ELR (cell line): ENCODE measurements at places on chromosomes 3 and 15.
A peak's percentile ranks its signal among the peaks of the same experiment; 100 is the strongest.

DNA sequence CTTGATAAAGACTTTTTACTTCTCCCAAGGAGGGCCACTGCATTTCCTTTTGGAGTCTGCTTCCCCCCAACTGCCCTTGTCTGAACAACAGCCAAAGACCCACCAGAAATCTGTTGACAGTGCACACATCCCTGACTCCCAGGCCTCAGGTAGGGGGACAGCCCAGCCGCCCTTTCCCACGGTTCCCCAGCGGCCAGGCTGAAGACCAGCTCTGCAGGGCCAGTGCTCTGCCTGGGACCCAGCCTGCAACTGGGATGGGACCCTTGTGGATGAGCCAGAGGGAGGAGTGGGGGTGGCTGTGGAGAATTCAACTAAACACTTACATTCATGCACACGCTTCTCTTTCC, 8.1 kb upstream of the PRR23E start:
- no peak for DNase-seq

DNA sequence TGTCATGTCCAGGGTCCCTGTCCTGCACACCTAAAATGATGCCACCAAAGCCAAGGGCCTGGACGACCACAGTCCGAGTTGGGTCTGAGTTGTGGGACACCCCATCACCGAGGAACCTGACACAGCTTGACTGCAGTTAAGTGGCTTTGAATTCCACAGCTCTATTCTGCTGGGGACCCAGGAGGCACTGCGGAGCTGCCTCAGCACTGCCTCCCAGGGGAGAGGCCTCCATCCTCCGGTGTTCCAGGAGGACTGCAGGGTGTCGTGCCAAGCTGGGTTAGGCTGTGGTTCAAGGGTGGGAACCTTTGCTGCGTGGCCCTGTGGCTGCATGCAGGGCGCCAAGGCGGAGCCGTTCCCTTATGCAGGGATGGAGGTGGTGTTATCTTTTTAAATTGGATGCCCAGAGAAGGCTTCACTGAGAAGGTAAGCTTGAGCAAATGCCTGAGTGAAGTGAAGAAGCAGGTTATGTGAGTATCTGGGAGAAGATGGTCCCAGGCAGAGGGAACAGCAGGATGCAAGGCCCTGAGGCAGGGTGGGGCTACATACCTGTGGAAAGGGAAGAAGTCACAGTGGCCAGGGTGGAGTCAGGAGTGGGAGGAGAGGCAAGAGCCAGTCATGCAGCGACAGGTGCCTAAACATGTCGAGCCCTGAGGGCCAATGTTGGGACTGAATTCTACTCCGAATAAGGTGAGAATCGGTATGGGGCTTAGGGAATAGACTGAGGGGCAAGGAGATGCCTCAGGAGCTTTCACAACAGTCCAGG, 144.8 kb downstream of the TPRA1 start:
- DNase-seq: no peak

- DNase-seq: peak; percentile 26
Observed at GRCh38 chr3:82329300-82329699, 567.9 kb upstream of the GBE1 start.

- no peak for DNase-seq
Observed at GRCh38 chr3:190596349-190597285, 82.7 kb downstream of the IL1RAP start.

GRCh38 chr3:41202834-41203345, 3.6 kb downstream of the CTNNB1 start:
- peak; percentile 63 for DNase-seq

- no peak for DNase-seq
Observed at GRCh38 chr3:115808244-115808643, 184.9 kb downstream of the GAP43 start.

DNA sequence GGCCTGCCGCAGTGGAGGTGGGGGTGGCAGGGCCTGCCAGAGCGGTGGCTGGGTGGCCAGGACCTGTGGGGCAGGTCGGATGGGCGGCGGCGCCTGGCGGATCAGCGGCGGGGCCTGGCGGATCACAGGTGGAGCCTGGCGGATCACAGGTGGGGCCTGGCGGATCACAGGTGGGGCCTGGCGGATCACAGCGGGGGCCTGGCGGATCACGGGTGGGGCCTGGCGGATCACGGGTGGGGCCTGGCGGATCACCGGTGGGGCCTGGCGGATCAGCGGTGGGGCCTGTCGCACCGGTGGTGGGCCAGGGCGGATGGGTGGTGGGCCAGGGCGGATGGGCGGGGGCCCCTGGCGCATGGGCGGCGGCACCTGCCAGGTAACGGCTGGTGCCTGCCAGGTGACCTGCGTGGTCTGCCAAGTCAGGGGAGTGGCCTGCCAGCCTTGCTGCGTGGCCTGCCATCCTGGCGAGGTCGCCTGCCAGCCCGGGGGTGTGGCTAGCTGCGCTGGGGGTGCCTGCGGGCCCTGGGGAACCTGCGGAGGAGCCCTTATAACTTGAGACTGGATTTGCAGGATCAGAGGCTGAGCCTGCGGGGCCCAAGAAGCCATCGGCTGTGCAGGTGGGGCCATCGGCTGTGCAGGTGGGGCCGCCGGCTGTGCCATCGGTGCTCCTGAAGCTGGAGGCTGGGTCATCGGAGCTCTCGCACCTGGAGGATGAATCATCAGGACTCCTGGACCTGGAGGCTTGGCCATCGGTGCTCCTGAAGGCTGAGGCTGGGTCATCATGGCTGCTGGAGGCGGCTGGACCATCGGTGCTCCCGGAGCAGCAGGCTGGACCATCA, 1.3 kb downstream of the MAGEL2 start:
- no peak for DNase-seq

DNA sequence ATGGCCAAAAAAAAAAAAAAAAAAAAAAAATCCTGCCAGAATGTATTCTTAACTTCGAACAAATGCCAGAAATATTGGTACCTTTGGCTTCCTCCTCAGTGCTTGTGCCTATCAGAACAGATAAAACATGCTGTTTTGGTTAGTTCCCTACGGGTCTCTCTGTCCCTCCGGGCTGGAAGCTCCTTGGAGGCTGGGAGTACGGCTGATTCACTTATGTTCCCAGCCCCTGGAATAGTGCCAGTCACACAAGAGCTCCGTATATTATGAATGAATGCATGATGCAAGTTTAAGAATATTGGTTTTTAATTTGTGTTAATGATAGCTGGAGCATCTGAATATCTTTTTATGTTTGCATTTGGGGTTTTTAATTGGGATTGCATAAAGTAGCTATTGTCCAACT, 44.0 kb downstream of the NR2F2 start:
- DNase-seq: no peak

DNA sequence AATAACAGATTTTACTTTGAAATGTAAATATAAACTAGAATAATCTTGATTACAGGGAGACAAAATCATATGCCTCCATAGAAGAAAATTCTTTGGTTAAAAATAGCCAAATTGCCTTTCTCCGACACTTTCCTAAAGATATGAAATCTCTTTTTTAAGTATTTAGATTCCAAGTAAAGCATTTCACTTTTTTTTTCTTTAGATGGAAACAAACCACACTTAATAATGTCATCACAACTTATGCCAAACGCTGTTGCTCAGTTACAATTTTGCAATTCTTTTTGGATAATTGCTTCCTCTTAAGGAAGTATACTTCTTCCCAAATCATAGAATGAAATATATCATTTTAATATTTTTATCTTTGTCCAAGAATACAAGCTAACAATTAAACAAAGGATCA, 294.1 kb upstream of the ARL6 start:
- no peak for DNase-seq

GRCh38 chr3:30225021-30225420, 381.4 kb upstream of the TGFBR2 start:
- no peak for DNase-seq

DNA sequence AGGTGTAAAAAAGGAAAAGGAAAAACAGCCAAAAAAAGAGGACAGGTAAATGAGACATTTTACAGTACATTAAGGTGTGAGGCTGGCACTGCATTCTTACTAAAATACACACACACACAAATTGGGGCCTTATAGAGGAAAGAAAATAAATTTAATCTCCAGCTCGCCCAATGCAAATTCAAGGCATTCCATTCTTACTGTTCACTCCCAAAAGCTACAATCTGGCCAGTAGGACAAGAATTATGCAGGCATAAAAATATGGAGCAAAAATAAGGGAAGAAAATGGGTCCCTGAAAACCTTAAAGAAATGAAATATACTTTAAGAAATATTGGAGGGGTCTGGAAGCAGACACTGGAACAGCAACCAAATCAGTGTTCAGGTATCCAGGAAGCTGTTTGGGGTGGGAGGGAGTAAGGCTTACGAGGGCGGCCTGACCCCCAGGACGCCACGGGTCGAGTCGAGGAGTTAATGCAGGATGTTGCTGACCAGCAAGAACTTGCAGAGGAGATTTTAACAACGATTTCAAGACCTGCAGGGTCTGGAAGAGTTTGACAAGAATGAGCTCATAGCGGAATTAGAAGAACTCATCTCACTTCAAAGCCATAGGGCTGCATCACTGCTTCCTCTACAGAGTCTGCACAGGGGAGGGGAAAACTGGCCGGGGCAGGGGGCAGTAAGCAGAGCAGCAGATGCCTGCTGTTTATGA, 245.5 kb downstream of the TBL1XR1 start:
- DNase-seq: no peak

GRCh38 chr15:77023576-77024272, 28.8 kb downstream of the PSTPIP1 start:
- no peak for DNase-seq

DNA sequence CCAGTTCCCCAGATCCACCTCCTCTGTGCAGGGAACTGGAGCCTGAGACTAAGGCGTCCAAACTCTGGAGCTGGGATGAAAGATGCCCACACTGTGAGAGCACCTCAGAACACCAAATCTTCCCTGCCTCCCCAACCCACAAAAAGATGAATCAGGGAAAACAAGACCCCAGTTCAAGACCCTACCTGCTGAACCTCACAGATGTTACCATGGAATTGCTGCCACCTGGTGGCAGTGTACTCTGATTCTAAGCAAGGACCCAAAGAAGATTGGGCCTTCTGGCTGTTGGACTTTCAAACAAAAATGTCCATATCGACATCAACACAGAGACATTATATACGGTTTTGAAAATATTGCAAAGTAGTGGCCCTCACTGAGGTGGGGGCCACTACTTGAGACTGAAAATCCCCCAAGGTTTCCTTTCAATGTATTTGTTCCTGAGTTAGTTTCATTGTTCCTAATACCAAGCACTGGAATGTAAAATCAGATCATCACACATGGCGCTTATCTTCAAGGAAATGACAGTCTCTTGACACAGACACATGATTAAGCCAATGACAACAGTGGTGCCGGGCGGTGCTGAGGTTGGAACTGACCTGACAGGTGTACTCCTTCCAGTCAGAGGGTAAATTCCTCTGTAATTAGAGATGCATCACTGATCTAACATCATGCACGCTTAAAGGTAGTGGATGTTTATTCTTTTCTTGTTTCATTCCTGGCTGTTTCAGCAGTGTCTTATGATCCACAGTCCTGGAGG, 67.6 kb downstream of the SLC6A11 start:
- DNase-seq: peak; percentile 19

GRCh38 chr3:152760591-152760990, 74.3 kb upstream of the P2RY1 start:
- DNase-seq: no peak

DNA sequence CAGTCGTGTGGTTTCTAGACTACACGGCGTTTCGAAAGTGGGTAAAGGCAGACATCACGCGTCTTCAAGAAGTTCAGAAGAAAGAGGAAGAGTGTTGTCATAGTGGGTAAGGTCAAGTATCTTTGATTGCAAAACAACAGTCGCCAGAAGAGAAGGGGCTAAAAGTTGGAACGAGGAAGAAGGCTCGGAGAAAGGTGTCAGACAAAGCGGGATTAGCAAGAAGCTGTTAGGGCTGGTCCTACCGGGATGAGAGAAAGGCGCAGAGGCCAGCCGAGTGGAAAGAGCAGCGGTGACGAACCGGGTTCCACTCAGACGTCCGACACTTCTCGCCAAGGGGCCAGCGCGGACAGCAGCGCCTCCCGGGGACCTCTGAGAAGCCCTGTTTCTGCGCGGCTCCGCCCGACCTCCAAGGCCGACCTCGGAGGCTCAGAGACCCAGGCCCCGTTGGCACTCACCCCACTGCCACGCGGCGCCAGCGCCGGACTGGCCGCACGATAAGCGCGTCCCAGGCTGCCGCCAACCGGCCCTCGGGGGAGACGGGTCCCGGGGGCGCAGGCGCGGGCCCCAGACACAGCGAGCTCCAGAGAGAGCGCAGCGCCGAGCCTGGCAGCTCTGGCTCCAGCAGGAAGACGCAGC, 436 bp downstream of the ADPGK start:
- peak; percentile 50 for DNase-seq

DNA sequence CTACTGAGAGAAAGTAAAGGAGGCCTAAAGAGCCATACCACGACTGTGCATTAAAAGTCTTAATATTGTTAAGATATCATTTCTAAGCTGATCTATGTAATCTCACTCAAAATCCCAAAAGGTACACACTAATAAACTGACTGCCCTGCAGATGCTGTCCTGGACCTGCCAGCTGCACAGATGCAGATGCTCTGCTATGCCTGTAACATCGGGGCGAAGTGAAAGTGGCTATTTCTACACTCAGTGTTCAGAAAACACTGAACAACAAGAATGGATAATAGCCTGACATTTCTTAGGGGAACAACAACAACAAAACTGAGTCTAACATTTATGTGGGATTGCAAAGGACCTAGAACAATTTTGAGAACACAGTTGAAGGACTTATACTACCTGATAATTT, 31.9 kb downstream of the RAD18 start:
- DNase-seq: no peak

DNA sequence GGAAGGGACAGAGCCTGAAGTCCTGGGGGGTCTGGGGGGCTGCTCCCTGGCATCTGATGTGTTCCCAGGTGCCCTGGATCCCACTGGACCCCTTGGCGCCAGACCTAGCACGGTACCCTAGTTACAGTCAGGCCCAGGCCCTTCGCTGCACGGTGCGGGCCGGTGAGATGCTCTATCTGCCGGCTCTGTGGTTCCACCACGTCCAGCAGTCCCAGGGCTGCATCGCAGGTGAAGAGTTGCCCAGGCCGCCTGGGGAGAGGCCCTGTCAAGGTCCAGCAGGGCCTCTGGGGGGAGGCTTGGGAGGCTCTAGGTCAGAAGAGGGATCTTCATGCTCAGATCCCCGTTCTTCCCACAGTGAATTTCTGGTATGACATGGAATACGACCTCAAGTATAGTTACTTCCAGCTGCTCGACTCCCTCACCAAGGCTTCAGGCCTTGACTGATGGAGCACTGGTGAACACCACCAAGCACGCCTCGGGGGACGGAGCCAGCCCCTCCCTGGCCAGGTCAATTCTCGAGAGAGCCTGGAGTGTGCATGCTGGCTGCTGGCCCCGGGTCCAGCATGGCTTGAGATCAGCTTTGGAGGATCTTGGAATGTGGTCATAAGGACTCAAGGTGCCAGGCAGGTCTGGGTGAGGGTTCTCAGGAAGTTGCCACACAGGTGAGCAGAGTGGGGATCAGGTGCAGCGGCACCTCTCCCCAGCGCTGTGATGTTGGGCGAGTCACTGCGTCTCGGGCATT, 1.8 kb upstream of the PLA2G4B start:
- no peak for DNase-seq

GRCh38 chr3:74592359-74592758, 22.1 kb downstream of the CNTN3 start:
- no peak for DNase-seq

GRCh38 chr3:23739536-23739935, 66.2 kb upstream of the UBE2E1 start:
- DNase-seq: peak; percentile 52
